Osteoblast (primary cell): ENCODE measurements at places on chromosomes 5 and 9. TPM values are rescaled to one million over a fixed set of nuclear protein-coding genes. Genes with fewer than 3 reads are reported as not detected.
A peak's percentile ranks its signal among the peaks of the same experiment; 100 is the strongest.

The CKMT2 gene
- 0.88 and 1.4 TPM in 2 replicates for total RNA-seq

The GARIN3 gene
- total RNA-seq = not detected in 2 replicates

The TRIP13 gene
- total RNA-seq = 3.8 and 4.0 TPM in 2 replicates

The AGXT2 gene
- not detected in 2 replicates for total RNA-seq

DNA sequence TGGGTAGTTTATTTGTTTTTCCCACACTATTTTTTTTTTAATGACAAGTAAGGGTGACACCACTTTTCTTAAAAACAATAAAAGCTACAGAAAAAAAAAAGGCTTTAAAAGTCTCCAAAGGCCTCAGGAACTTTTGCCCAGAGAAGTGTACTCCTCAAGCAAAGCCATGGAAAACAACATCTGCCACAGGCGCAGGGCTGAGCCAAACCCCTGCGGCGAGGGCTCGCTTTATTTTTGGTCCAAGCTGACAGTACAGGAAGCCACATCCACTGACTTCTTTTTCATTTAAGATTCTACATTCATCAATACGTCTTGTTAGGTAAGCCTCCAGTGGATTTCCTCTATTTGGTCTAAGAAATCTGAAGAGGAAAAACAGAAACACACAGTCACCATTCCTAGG lies 51.9 kb upstream of the IFNK start:
- H3K4me1 ChIP-seq = no peaks in the 10 kb centered on the region
- no peak overlapping the region for H3K27ac ChIP-seq
- no peak for DNase-seq

- H3K4me1 ChIP-seq = peaks cover 26% of the 10 kb centered on the region
- H3K36me3 ChIP-seq = peaks cover 15% of the 10 kb centered on the region
- peak overlapping the region; percentile 100 for H3K27ac ChIP-seq
- peak; percentile 93 for DNase-seq
- peak overlapping the region; percentile 89 for H3K4me3 ChIP-seq
These were observed 683 bp upstream of the ZFAND5 start for GRCh38 chr9:72365525-72366256.

GRCh38 chr5:172274951-172275753 lies 8.4 kb downstream of the UBTD2 start:
- no peaks in the 10 kb centered on the region for H3K36me3 ChIP-seq
- H3K27me3 ChIP-seq = no peaks in the 10 kb centered on the region
- H3K4me3 ChIP-seq = no peak overlapping the region
- DNase-seq = no peak
- H3K27ac ChIP-seq = no peak overlapping the region

GRCh38 chr5:98905857-98906688 lies 22.7 kb downstream of the CHD1 start:
- no peak for DNase-seq
- H3K27ac ChIP-seq = peak overlapping the region; percentile 27
- no peaks in the 10 kb centered on the region for H3K27me3 ChIP-seq
- no peak overlapping the region for H3K4me3 ChIP-seq

GRCh38 chr5:109247986-109248385 lies 161.8 kb downstream of the PJA2 start:
- peak; percentile 56 for DNase-seq
- H3K4me1 ChIP-seq = no peaks in the 10 kb centered on the region
- no peak overlapping the region for H3K27ac ChIP-seq
- no peaks in the 10 kb centered on the region for H3K27me3 ChIP-seq
- H3K4me3 ChIP-seq = no peak overlapping the region
